ENCODE measurements at places on chromosomes 4 and X.
A peak's percentile ranks its signal among the peaks of the same experiment; 100 is the strongest.

DNA sequence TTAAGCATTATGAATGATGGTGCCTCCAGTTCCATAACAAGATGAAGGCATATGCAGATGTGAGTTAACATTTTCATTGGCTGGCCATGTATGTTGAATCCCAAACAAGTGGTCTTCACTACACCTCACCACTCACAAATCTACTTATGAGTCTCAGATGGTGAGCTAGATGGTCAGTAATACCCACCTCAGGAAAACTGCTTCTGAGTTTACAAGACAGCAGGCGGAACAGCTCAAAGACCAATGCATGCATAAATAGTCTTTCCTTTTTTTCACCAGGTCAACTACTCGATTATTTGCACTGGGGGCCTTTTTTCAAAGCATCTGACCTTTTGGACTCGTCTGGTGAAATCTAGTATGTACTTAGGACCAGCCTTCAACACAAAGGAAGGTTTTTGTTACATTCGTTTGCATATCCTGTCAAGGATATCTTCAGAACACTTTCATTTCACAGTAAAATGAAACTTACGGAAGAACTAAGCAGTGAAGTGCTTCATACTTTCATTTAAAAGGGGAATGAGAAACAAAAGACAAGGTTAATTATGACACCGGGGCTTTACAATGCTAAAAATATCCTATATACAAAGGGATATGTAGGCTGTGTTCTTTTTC lies 23.1 kb upstream of the TLR7 start:
- no peak for DNase-seq

- no peak for DNase-seq
Observed at GRCh38 chrX:12891171-12891570, 15.2 kb upstream of the TLR8 start.

GRCh38 chrX:110403441-110404238 lies 45.0 kb downstream of the RTL9 start:
- DNase-seq = no peak

DNA sequence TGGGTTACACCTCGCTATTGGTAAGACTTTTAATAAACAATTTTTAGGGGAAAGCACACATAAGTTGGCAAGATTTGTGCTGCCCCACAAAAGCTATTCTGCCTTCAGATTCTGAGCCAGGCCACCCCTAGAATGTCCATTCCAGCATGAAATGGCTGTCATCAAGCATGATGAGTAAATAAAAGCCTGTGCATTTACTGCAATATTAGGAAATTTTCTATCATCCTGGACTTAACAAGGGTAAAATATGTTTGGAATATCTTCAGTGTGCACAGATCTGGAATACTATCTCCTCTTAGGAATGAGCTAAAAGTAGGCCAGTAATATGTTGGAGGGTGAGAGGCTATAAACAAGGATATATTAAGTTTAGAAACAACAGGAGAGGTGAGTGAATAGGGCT lies 510.9 kb downstream of the ANKRD50 start:
- no peak for DNase-seq

- DNase-seq = no peak
Observed at GRCh38 chrX:18016941-18017340, 155.8 kb upstream of the RAI2 start.

GRCh38 chr4:16579866-16580265 lies 318.6 kb downstream of the LDB2 start:
- no peak for DNase-seq

- DNase-seq = no peak
Observed at GRCh38 chr4:10590896-10591295, 93.7 kb downstream of the CLNK start.

GRCh38 chr4:18077808-18078207 lies 56.3 kb upstream of the LCORL start:
- no peak for DNase-seq

GRCh38 chr4:71186566-71187403 lies 152.0 kb upstream of the SLC4A4 start:
- DNase-seq = no peak

- peak; percentile 39 for DNase-seq
Observed at GRCh38 chr4:105088110-105088879, 58.4 kb upstream of the TET2 start.

DNA sequence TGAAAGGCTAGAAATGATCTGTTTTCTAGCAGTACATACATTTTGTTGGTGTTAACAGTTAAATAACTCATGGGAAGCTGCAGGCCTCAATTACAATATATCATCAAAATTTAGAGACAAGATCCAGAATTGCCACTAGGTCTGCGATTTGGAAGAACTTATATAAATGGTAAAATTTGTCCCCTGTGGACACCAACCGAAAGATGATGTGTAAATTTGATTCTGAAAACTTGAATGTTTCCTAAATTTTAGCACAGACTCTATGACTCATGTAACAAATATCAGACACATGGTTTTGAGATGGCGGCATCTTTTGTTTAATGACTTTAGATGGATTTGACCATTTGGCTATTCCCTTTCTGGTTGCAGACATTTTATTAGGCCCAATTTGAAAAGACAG lies 6.0 kb upstream of the HPGDS start:
- DNase-seq = no peak

- DNase-seq = no peak
Observed at GRCh38 chr4:5928274-5928673, 35.4 kb upstream of the CRMP1 start.

DNA sequence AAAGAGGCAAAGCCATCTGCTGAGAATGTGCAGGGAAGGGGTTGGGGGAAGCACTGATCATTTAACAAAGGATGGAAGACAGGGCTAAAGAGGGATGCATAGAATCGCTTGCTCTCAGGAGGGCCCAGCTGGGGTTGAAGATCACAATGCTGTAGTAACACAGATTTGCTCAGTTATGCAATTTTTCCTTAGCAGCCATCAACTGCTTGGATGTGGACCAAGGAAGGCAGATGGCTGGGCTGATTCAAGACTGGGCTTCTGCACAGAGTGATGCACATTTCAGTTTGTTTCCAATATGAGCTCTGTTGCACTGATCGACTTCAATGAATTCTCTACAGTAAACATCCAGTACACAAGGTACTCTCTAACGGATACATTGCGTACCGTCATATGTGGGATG lies 127.8 kb upstream of the TBL1X start:
- no peak for DNase-seq

DNA sequence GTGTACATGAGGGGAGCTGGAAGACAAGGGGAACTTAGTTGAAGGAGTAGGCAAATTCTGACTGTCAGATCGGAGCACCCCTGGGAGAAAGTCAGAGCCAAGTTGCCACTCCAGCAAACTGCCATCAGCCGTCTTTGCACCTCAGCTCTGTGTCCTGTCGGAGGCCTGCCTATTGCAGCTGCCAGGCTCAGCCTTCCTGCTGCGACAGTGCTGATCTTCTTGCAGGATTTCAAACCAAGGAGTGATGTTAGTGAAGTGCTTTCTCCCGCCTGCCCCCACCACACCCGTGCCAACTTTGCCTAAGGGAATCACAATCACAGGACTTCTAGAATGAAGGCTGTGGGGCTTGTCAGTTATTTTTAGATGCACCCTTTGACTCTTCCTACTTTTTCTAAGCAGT lies 185.3 kb downstream of the KIT start:
- DNase-seq = no peak

- no peak for DNase-seq
Observed at GRCh38 chrX:7378406-7378805, 230.5 kb upstream of the PUDP start.

DNA sequence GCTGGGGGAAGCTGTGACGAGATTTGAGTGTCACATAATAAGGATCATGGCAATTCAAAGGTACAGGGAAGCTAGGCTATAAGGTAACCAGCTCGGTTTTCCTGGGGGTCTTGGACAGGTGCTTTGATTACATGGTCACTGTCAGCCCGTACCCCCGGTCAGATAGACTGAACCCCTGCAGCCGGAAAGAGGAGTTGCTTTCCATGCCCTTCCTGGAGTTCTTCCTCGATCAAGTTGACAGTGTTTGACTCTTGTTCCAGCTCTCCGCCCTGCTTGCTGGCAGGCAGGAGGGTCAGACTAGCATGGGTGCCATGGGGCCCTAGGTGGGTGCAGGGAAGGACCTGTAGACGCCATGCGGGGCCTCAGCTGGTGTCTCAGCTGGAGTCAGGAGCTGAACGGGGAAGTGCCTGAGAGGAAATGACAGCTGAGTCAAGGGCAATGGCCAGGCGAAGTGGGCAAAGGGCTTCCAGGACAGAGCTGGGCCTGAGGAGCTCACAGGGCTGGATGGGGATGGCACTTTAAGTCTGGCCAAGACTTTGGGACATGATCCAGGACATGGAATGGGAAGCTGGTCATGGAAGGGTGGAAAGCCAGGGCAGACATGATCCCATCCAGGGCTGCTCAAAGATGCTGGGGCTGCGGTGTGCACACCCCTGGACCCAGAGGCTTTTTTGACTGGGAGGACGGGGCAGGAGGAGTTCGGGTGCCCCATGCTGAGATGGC lies 1.6 kb downstream of the TMEM187 start:
- DNase-seq = no peak
